ENCODE measurements at places on chromosomes 11 and 22.

DNA sequence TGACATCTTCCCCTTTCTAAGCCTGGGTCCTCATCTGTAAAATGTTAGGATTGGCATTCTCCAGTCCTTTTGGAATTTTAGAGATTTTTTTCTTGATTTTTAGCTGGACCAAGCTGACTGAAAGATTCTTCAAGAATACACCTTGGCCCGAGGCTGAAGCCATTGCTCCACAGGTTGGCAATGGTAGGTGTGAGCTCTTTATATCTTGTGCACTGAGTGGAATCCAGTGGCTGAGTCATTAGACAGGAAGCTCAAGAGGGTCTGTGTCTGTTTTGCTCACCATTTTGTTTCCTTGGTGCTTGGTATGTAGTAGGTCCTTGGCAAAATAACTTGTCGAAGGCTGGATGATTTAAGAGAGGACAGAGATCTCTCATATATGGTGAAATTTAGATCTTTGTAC lies 6.2 kb downstream of the EIF3L start:
- DNase-seq, result no peak

- DNase-seq, result no peak
Measured at GRCh38 chr11:36257351-36257750, 31.9 kb downstream of the COMMD9 start.

DNA sequence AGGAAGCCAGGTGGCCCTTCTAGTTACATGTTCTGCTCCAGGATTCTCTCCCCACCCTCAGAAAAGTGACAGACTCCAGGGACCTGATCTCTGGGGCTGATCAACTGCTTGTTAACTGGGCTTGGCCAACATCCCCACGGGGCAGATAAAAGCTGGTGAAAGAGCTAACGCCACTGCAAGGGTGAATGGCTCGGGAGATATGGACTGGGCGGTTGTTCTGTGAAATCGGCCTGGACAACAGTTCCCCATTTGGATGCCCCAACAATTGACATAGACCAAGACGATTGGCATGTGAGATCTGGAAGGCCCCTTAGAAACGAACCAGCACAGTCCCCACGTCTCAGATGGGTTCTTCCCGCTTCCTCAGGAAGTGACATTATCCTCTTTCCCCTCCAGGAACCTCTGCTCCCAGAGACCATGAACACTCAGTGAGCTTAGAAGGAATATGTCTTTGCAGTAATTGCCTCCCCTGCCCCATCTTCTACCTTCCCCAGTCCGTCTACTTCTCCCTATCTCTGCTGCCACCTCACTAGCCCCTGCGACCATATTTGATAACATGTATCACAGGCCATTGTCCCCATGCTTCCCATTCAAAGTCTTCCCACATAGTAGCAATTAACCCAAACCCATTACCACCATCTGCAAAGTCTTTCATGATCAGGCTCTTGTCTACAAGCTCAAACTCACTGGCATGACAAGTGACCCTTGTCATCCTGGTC lies 5.6 kb upstream of the PRG2 start:
- DNase-seq, result no peak

DNA sequence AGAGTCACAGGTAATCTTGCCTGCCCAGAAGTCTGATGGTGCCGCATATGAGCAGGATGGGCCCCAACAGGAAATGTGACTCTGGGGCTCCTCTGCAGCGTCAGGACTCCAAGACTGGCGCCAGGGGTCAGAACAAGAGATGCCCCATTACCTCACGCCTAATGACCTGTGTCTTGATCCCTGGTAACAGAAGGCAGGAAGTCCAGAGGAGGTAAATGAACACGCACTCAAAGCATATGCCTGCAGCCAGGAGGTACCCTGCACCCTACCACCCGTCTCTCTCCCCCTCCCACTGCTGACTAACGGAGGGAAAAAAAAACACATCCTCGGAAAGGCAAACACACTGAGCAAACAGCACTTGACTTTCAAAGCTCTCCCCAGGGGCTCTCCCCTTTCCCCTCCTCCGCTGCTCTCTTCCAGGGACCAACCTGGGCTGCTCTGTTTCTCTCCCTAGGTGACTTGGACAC lies 37.3 kb downstream of the ABCC8 start:
- DNase-seq, result no peak

GRCh38 chr22:21632237-21632895 lies at the start of gene CCDC116:
Gene CCDC116, plus strand, starts transcription at chr22:21632760. Its CDS starts 422 bp downstream, at chr22:21633182.
- DNase-seq, result no peak

All from C1 segment of cervical spinal cord (tissue), 14 donors.